CD4-positive, alpha-beta T cell treated with Interferon alpha-2 for 1 hour (primary cell): ENCODE measurements at places on chromosomes 1 and 21.

- DNase-seq, result no peak
These were observed 1372.9 kb upstream of the ADGRL2 start for GRCh38 chr1:80427881-80428280.

DNA sequence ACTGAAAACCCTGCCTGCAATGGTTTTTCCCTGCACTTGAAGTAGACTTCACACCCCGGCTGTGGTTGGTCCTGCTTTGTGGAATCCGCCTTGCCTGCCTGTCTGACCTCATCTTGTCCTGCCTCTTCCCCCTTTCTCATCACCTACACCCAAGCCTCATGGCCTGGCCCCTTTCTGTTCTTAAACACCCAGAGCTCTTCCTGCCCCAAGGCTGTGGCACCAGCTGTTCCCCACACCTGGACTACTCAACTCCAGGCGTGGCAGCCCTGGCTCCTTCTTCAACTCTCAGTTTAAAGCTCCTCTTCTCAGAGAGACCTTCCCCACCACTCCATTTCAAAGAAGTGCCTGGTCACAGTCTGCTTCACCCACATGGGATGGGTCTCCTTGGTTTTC, 27.0 kb downstream of the KIAA1614 start:
- DNase-seq, result no peak

DNA sequence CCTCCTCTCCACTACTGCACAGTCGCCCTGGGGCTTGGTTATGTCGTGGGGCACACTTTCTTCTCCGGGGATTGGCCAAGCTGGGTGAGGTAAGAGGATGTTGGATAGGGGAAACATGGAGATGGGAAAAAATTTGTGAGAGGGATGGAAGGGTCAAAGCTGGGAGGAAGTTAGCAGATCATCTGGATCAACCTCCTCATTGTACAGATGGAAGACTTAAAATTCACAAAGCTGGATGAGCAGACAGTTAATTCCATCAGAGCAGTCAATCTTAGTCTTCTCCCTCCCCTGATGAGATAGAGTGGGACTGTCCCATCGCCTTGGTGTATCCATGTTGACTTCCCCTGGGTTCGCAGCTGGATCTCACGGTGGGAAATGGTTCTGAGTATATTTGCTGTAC, 69.6 kb upstream of the CNTN2 start:
- no peak for DNase-seq

DNA sequence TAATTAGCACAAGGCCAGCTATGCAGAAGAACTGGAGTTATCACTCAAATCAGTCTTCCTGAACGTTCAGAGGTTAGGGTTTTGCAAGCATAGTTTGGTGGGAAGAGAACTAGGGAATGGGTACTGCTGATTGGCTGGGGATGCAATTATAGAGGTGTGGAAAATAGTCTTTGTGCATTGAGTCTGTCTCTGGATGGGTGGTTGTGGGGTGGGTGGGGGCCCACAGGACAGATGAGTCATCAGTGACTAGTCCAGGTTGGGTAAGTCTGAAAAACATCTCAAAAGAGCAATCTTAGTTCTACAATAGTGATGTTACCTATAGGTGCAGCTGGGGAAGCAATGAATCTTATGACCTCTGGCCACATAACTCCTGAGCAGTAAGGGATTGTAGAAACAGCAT, 89.7 kb upstream of the HMCN1 start:
- no peak for DNase-seq

DNA sequence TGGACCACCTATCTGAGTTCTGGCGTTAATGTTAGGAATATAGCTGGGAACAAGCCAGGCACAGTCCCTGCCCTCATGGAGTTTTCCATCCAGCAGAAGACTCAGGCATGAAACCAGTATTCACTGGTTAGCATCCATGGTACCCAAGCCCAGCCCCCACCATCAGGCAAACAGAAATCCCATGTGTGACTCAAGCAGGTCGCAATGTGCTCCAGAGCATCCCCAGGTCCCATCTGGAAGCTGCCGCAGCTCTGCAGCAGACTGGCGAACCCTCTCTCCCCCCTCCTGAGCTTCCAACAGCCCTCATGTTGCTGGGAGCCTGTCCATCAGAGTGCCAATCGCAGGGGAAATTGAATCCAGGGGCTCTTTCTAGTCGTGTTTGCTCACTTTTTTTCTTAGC, 174.2 kb downstream of the RRAGC start:
- no peak for DNase-seq

DNA sequence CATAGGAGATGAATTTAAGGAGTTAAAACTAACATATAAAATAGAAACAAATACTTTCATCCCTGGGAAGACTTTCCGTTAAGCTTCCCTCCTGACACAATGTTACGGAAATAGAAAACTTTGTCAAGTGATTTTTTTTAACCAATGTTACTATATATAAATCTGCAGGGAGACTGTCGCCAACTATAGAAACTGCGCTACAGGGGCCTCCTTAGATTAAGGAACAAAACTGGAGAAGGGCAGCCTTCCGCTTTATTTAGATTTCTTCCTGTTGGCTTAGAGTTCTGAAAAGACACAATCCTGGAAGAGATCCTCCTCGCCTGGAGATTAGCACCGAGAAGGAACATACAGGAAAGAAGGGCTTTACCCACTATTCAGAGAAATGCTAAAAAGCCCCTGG, 1.5 kb downstream of the MGST3 start:
- no peak for DNase-seq

DNA sequence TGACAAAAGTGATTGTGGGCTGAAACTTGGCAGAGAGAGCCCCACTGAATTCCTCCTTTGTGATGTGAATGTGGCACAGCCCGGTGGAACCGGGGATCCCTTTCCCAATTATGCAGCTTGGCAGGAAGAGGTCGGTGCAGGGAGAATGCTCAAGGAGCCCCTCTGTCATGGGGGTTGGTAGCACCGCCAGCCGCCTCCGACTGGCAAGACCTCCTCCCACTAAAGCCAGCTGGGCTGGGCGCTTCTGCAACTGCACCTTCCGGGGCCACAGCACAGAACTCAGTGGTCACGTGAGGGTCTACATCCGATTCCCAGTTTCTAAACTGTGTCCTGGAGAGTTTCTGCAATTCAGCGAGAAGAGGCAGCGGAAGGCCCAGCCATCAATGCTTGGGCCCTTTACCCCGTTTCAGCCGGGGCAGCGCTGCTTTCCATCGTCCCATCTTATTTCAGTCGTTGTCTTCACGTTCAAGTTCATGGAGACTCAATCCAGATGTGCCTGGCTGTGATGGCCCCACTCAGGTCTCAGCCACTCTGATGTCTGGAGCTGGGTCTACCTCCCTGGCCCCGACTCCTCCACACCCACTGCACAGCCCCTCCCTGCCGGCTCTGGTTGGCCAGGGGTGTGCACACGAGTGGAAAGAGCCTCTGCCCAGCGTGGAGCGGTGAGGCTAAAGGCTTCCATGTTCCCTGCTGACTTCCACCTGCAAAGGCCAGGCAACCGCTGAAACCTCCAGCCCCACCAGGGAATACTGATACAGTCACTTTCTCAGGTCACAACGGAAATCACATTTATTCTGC, 39.8 kb upstream of the FHAD1 start:
- DNase-seq, result no peak

- no peak for DNase-seq
These were observed 537.1 kb downstream of the AJAP1 start for GRCh38 chr1:5191470-5191869.

- no peak for DNase-seq
These were observed 285.1 kb downstream of the RYR2 start for GRCh38 chr1:237327061-237327460.

DNA sequence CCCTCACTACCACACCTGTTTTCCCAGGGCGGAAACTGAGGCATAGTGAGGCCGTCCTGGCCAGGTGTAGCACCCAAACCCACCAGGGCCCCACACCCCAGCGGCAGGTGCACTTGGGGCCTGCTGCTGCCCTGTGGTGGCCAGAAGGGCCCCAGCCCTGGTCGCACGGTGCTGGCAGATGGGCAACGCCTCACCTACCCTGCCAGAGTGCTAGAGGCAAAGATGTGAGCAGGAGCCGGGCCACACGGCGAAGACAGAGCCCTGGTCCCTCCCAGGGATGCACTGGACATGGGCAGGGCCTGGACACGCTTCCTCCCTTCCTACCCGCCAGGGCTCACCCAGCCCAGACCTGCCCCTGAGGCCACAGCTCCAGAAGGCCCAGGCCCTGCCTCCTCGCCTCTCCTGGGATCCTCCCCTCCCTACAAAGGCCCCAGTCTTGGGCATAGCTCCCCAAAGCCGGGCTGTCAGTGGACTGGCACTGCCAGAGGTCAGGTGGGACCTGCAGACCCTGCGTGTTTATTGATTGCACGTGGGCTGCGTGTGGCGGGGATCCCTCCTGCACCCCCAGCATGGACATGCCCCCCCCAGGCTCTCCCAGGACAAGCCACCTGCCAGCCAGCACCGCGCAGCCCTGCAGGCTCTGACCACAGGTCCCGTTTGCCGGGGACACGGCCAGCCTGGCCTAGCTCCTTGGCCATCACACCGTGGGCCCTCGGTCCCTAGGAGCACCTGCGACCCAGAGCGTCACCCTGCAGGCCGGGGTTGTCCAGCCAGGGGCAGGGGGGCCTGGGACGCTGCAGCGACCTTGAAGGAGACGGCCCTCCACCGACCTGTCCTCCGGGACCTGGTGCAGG, 44.1 kb downstream of the MEGF6 start:
- no peak for DNase-seq

GRCh38 chr1:59819566-59820438, 5.1 kb downstream of the HOOK1 start:
- DNase-seq, result no peak

GRCh38 chr1:74399249-74399648, 113.2 kb downstream of the LRRC53 start:
- no peak for DNase-seq

GRCh38 chr1:59298710-59299346, 1.9 kb downstream of the FGGY start:
- no peak for DNase-seq

DNA sequence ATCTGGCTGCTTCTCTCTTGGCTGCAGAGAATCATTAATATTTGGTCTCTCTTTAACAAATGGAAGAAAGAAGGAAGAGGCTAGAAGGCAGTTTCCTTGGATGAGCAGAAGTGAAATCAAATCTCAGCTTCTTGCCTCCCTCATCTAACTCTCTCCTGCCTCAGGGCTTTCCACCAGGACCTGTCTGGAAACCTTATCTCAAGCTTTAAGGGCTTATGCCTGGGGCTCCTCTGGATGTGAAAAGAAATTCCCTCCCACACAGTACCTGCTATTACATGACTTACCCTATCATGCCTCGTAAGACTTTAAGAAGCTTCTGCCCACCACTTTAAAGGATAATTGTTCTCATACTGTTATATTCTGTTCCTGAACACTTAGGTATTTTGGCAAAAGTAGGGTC, 8.9 kb downstream of the VTCN1 start:
- DNase-seq, result no peak

DNA sequence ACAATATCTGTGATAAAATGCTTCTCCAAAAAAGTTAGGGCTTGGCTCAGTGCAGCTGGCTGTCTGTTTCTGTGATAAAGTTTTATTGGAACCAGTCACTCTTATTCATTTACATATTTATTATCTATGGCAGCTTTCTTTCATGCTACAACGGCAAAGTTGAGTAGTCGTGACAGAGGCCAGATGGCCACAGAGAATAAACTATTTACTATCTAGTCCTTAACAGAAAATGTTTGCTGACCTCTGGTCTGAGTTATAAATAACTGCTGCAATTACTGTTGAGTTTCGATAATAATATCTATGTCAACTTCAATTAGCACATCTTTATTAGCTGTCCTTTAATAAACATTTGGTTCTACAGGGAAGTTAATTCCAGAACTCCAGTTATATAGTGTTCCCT, 180.2 kb upstream of the RUNX1 start:
- no peak for DNase-seq

DNA sequence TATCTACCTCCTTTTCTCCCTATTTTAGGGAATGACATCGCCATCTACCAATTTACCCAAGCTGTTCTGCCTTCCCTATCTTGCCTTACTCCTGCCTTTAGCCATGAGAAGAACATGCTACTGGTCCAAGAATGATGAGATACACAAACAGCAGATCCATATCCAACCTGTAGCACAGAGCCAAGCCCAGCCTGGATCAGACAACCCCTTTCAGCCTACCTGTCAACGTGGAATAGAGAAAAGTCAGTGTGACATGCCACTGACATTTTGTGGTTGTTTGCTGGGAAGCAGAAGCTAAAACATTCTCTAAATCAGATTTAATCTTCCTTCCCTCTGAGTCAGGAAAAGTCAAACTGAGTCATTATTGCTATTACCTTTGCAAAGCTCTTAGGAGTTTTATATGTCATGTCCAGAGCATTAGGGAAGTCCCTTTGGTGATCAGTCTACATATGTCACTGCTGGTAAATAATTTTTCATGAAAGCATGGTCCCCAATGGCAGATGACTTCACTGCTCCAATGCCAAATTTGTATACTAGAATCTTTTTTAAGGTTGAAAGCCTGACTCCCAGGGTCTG, 143.1 kb downstream of the TPR start:
- no peak for DNase-seq

GRCh38 chr21:25870084-25870483, 135.3 kb downstream of the GABPA start:
- no peak for DNase-seq

DNA sequence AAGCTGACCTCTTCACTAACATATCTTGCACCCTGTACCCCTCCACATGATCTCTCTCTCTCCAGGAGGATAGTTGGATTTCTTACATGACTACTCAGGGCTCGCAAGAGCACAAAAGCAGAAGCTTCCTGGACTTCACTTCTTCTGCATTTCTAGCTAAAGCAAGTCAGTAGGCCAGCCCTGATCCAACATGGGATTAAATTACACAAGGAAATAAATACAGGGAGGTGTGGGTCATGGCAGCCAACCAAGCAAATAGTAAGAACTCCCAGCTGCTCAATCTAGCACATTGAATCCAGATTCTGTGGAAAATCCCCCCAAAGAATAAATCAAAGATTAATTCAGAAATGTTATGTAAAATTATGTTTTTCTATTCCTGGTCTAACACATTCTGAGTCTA, 33.3 kb downstream of the KLHDC7A start:
- no peak for DNase-seq

DNA sequence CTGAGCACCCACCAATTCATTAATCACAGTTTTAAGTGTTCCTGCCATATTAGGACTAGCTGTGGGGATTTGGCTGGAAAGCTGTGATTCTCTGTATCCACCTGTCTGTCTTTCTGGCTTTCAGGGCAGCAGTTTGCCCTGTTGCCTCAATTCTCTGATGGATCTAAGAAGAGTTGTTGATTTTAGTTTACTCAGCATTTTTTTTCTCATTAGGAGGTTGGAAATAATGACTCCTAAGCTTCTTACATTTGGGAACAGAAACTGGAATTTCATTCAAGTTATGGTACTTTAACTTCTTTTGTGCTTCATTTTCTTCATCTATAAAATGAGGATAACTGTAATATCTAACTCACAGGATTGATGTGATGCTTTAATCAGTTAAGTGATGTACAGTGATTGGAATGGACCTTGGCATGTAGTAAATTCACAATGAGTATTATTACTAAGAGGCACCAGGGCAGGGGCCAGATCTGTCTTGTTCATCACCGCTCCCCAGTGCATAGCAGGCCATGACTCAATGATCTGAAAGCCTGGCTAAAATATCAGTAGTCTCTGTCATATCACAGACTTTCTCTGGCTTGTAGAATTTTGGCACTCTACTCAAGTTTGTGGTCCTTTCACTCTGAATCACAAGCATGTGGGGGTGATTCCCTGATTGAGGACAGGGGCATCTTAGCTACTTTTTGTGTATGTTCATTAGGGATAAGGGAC, 51.4 kb upstream of the GREM2 start:
- no peak for DNase-seq
